T-cell (primary cell): ENCODE measurements at places on chromosomes 16 and 17.

DNA sequence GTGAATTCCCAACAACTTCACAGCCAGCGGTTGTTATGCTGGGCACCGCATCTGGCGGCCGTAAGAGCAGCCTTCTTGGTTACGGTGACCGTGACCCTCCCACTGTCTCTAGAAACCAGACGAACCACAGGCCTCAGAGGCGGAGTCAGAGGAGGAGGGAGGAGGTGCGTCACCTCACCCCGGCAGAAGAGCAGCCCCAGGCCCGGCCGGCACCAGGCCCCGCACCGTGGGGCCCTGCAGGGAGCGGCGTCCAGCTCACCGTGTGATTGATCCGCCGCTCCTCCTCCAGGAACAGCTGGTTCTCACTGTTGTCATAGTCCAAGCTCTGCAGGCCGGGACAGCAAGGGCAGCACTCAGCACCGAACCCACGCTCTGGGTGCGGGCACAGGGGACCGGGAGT, 13.7 kb downstream of the CLCN7 start:
- no peak for DNase-seq

GRCh38 chr16:17295948-17296347, 174.8 kb downstream of the XYLT1 start:
- DNase-seq: no peak

DNA sequence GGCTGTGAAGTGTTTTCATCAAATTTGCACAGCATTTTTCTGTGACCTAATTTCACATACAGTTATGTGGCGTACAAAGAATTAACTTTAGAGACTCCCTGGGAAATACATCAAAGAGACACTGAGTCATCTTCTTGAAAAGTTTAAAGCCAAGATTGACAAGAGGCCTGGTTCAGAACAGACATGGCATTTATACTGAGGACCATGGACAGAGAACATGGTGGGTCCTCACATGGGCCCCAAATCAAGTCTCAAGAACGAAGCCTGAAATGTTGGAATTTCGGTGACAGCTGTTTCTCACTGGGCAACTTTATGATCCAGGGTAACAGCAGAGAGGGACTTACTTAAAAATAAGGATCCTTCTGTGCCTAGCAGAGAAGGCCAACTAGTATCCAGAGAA, 311.5 kb upstream of the KCNJ16 start:
- no peak for DNase-seq

DNA sequence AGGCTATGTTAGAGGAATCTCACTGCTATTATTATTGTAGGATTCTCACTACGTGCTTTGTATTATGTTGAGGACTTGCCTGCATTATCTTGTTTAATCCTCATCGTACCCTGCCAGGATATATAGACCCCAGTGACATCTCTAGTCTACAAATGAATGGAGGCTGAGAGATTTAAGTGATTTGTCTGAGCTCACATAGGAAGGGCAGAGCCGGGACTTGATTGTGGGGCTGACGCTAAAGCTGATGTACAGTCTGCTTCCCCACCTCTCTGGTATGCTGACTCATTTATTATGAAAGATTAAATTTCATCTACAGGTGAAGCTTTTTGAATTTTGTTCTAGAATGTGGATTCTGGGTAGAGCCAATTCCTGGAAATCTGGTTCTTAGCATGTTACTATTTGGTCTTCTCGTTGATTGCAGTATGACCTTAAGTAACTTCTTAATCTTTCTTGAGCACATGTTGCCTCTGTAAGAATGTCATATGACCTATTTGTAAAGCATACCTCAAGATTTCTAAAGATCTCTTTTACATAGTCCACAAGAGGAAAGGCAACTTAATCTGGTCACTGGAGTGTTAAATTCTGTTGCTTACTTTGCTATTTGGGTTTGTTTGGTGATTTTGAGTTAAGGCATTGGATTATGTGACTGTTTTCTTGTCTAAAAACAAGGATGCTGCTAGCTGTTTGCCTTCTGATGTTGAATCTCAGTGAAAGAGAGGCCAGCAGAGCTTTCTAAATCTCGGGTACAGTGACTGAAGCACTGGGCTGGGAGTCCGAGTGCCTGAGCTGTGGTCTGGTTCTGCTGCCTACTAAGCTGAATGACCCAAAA, 12.4 kb downstream of the METTL9 start:
- DNase-seq: no peak

DNA sequence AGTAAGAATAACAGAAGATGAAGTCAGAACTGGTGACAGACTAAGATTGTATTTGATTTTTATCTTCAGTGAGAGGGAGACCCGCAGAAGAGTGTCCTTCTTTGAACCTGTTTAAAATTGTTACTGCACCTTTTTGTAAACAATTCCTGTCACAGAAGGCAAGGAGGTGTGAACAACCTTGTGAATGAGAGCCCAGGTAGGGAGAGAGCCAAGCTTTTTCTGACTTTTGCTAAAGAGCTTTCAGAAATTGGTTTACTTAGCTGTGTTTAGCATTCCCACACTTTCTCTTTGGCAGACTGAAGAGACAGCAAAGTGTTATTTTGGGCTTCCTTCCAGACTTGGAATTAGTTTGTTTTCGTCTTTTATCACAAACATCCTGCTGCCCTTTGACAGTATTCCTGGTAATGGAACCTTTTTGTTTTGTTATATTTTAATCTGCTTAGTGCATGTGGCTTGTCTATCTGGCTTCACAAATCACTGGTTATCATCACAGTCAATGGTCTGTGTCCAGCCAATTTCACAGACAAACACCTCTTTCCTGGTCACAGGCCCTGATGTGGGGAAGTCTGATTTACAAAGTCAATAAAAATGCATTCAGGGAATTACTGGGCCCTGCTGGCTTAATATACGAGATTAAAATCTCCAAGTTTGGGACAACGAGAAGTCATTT, 85.7 kb upstream of the HS3ST2 start:
- DNase-seq: no peak

- DNase-seq: no peak
These were observed 159.4 kb upstream of the HSBP1 start for GRCh38 chr16:83648347-83648746.

DNA sequence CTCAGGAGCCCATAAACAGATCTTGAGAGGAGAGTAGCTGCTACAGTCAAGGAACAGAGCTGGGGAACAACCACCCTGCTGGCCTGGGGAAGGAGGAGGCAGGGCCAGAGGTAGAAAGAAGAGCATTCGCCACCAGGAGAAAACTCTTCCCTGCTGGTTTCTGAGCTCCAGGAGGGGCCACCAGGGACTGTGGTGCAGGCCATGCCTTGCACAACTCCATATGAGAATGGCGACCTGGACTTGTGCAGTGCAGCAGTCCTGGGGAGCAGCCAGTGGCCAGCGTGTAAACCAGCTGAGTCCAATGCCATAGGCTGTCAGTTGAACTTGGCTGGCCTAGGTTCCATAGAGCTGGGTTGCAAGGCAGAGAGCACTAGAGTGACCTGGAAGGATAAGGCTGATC, 11.6 kb downstream of the SLC13A2 start:
- DNase-seq: no peak

GRCh38 chr16:87832741-87833502, 36.4 kb downstream of the SLC7A5 start:
- DNase-seq: no peak

DNA sequence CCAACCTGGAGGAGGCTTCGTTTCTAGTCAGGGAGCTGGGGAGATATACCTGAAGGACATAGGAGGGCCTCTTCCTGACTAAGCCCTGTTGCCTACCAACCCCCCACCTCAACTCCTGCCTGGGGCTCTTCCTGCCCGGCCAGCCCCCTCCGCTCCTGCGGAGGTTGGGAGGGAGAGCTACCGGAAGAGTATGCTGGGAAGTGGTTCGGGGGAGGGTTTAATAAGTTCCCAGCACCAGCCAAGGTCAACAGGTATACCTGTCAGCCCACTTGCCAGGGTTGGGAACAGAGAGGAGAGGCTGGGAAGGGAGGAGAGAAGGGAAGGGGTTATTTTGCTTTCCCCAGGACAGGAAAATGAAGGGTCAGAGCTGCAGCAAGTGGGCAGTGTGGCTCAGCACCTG, 4.7 kb downstream of the PPP1R1B start:
- no peak for DNase-seq

DNA sequence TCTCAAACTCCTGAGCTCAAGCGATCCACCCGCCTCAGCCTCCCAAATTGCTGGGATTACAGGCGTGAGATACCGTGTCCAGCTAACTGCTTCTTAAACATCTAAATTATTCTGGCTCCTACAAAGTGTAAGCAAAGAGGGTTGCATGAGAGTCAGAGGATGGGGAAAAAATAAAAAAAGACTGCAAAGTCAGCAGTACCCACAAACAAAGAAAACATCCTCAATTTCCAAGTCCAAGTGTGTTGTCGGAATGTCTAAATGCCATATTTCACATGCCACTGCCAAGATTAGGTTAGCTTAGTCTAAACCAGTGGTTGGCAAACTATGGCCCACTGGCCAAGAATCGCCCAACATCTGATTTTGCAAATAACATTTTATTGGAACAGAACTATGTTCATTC, 13.0 kb upstream of the PHLPP2 start:
- DNase-seq: no peak
